Parietal lobe (tissue), 2 donors: ENCODE measurements at places on chromosomes 6 and 20. TPM values are rescaled to one million over a fixed set of nuclear protein-coding genes. Genes with fewer than 3 reads are reported as not detected.

ASXL1 gene
- 136 TPM for total RNA-seq

OR2J1 gene
- not detected for total RNA-seq

GPLD1 gene
- total RNA-seq = 19.7 TPM

STMND1 gene
- not detected for total RNA-seq

GSTA1 gene
- total RNA-seq = not detected

HUS1B gene
- 8.8 TPM for total RNA-seq
